Astrocyte of the spinal cord (primary cell): ENCODE measurements at places on chromosomes 6 and 20.
A peak's percentile ranks its signal among the peaks of the same experiment; 100 is the strongest.

DNA sequence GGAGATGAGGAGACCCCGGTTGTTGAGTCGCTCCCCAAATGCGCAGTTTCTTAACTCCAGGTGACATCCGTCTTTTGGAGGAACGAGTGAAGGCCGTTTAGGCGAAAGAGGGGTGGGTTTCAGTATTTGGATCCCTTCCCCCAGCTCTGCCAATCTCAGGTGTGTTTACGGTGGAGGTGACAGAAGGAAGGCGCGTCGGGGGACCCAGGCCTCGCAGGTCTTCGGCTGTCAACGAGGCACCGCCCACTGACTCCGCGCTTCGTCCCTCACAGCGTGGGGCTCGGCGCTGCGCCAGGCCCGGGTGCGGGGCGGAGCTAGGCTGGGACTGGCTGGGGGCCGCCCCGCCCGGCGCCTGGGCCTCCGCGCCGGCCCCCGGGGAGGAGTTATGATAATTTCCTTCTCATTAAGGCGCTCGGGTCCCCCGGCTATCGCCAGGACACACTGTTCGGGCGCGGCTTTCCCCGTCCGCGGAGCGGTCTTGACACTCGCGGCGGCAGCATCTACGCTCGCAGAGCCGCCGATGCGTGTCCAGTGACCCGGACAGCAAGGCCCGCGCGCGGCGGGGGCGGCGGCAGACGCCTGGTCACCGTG lies at the start of gene TFAP2C:
TFAP2C (plus strand) TSS at position 434 of the 591 bp plus-strand sequence. CDS start 239 bp downstream, outside the sequence.
- peak; percentile 64 for DNase-seq

DNA sequence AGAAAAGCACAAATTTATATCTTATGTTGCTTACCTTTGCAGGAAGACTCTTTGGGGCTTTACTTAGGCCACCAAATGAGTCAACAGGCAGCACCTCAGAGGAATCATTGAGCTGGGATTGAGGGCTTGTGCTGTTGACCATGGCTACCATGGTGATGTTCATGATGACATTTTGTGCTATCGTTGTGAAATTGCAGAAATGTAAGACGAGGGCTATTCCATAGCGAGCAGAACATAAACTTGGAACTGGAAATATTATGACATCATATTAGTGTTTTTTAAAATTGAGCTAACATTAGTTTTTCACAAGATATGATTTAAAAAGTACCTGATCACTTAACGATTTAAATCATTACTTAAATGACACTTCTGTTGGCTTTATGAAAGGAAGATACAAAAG lies 11.8 kb downstream of the SLC17A3 start:
- DNase-seq, result no peak

DNA sequence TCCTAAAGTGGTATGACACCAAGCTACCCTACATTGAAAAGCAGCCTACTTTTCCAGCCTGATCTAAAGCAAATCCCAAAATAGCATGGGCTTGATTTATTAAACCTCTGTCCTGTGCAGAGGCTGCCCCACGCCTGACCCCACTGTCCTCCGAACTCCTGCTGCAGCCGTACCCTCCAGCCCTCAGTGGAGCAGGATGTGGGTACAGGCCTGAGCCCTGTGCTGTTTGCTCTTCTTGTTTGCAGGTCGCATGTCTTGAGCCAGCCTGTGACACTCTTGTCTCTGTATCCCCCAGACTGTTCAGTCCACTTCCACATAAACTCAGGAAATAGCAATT lies 61.2 kb downstream of the RPP40 start:
- DNase-seq, result no peak

- DNase-seq, result peak; percentile 34
These were observed 3.3 kb downstream of the MGME1 start for GRCh38 chr20:17972121-17972520.

- no peak for DNase-seq
These were observed 119.9 kb upstream of the ASCC3 start for GRCh38 chr6:101001012-101001411.

DNA sequence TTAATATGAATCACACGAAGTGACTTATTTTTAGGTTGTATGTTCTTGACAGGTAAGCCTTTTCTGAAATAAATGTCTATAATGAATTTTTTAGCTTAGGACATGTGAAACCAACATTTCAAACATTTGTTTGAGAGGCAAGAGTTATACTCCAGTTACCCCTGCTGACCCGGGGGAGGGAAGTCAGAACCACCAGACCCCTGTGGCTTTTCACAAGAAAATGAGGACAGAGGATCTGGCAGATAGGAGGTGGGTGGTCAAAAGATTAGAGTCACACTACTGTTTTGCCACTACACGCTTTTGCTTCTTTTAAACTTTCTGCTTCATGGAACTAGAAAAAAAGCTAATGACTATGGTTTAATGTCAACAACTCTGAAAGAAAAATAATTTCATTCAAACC lies 27.5 kb upstream of the ADGRF4 start:
- no peak for DNase-seq

DNA sequence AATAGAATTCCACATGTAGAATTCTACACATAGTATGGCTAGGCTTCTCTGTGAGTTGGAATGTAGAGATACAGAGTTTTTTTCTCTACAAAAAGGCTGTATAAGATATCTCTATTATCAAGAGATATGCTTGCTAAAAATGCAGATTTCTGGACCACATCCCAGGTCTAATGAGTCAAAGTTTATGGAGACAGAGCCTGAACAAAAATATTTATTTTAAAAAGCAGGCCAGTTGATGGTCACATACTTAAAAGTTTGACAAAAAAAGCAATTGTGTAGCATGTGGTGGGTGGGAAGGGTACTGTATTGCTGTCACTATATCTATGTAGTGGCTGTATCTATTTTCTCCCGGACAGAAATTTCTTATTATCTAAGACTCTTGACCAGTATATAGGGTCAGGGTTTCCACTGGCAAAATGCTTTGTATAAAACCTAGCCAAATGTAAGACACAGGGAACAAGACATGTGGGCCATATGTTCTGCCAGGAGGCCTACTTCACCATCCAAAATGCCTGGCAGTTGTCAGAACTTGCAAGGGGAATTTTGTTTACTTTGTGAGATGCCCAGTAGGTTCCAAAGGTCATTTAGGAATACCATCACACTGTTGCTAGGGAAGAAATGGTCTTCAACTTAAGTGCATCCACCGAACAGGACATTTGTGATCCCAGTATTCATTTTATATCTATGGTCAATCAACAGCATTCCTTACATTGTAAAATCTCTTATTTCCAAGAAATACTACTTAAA lies 60.6 kb downstream of the SHPRH start:
- no peak for DNase-seq

DNA sequence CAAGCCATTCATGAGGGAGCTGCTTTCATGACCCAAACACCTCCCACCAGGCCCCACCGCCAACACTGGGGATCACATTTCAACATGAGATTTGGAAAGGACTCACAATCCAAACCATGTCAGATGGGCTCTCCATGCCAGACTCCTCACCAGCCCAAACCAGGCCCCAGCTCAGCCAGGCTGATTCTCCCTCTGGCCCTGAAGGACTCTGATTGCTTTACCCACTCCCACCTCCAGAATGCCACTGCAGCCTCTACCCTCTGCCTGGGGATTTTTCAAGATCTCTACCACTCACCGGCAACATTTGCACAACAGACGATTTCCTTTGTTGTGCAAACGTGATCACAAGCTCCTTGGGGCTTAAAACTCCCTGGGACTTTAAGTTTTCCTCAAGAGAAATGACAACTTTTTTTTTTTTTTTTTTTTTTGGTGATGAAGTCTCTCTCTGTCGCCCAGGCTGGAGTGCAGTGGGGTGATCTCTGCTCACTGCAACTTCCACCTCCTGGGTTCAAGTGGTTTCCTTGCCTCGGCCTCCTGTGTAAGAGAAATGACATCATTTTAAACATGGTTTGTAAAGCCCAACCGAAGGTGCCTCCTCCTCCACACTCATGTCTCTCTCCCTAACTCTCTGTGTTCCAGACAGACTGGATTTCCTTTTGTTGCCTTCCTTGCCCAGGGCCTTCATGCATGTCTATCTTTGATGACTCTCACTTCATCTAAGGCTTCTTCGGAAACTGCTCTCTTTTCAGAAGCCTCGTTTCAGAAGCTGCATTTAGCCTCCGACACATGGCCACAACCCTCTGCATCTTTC lies 147.0 kb downstream of the CDH26 start:
- no peak for DNase-seq

DNA sequence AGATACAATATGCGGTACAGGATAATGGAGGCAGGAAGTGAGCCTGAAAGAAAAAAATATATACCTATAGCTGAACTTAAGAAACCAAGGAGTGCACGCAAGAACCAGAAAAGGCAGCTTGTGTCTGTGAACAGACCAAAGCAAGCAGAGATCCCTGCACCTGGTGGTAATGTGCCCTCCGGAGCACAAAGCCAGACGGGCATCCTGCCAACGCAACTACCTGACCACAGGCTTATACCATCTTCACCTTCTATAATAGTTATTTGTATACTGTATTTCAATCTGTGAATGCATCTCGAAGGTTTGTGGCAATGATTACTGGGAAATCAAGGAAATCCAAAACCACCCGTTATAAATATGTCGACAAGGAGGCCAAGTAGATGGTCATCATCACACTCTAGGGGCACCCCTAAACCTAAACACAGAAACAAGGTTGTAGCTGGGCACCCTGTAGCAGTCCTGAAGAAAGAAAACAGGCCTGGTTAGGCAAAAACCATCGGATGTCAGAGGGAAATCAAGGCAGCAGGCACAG lies 801 bp downstream of the FBXL4 start:
- DNase-seq, result peak; percentile 25

DNA sequence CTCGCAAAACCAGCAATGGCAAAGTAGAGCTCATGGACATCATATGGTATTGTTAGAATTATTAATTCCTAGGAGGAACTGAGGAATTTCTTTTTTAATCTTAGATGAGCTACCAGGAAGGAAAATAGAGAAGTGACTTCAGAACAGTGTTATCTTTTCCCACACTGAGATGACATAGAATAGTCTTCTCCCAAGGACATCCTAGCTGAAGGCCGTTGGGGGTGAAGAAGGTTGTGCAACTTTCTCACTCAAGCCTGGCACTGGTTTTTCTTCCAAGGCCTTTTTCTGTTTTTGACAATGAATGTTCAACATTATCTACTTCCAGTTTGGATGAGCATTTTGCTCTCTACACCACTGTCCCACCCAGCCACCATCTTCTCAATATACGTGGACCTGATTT lies 35.8 kb upstream of the MAS1 start:
- no peak for DNase-seq

DNA sequence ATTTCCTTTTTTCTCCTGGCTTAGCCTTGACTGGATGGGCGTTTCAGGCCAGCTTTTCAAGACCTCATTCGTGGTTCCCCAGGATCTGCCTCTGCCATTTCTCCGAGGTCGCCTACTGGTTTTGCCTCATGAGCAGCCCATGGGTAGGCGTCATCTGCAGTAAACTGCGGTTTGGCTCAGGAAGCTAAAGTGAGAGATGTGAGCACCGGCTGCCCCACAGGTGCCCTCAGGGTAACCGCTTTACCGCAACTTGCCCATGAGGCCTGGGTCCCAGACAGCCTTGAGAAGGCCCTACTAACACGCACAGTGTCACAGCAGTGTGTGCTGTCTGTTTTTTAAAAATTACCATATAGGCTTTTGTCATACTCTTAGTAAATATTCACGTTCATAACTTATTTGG lies 53.4 kb upstream of the TBXT start:
- DNase-seq, result no peak
